ENCODE measurements at places on chromosomes 2 and 18.

DNA sequence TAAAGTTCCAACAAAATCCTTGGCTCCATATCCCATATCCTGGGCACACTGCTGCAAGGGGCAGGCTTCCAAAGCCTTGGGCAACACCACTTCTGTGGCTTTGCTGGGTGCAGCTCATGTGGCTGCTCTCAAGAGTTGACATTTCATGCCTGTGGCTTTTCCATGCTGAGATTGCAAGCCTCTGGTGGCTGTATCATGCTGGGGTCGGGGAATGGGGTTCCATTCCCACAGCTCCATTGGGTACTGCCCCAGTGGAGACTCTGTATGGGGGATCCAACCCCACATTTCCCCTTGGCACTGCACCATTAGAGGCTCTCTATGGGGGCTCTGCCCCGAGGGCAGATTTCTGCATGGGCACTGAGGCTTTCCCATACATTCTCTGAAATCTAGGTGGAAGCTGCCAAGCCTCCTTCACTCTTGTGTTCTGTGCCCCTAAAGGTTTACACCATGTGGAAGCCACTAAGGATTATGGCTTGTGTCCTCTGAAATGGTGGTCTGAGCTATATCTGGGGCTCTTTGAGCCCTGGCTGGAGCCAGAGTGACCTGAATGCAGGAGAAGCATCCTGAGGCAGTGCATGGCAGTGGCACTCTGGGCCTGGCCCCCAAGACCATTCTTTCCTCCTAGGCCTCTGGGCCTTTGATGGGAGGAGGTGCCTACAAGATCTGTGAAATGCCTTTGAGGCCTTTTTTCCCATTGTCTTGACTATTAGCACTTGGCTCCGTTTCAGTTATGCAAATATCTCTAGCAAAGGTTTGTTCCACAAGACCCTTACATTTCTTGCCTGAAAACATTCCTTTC is 107.9 kb downstream of the PTGR3 start:
- DNase-seq = no peak

- no peak for DNase-seq
Measured at GRCh38 chr2:219124381-219125110, 36.1 kb downstream of the NHEJ1 start.

DNA sequence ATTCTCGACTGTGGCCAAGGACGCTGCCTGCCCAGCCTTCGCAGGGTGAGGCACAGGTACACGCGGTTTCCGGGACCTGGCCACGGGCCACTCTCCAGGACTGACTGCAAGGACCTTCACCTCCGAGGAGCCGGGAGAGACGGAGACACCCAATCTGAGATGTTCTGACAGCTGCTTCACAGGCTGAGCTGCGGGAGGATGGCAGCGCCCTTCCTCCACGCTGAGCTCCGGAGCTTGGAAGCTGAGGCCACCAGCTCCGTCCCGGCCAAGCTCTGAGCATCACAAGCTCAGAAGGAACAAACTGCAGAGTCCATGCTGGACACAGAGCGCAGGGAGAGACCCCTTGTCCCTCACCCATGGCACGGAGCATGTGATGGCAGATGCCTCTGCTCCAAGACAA is 71.1 kb upstream of the CTDP1 start:
- no peak for DNase-seq

DNA sequence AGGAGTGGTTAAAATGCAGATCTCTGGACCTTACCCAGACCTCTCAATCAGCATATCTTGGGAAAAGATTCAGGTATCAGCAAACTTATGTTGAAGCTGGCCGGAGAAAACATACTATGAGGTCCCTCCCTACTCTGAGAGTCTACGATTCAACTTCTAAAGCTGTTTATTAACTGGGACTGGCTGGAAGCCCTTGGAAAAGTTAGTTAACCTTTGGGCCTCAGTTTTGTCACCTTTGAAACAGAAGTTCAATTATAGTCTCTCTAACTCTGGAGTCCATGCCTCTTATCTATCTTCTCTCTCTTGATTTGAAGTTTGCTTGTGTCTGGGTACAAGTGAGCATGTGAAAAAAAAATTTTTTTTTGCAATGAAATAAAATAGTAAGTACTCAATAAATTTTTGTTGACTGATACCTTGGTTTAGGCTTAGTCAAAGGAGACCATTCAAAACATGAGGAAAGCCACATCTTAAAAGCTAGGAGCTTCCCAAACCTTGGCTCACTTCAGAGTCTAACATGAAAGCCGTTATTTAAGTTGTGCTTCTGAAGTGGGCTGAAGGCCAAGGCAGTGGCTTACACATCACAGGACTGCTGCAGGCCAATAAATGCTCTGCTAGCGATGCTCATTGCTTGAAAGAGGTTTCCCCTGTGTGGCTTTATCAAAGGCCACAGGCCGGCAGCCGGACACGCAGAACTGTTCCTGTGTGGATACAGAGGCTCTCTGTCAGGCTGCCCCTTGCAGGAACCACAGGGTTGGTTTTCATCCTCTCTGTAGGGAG is 110.6 kb upstream of the FAM136A start:
- DNase-seq = no peak

- DNase-seq = no peak
Measured at GRCh38 chr2:43941359-43941758, 54.4 kb downstream of the LRPPRC start.
